Omental fat pad (tissue), 4 donors: ENCODE measurements at places on chromosomes 3 and 15. TPM values are rescaled to one million over a fixed set of nuclear protein-coding genes. Genes with fewer than 3 reads are reported as not detected.

SH2D7 gene
- total RNA-seq = not detected

ZNF620 gene
- 1.9 TPM for total RNA-seq

ROBO1 gene
- 34.2 TPM for total RNA-seq

CHDH gene
- 0.16 TPM for total RNA-seq

ADPRH gene
- total RNA-seq = 15.0 TPM

SUSD5 gene
- 2.3 TPM for total RNA-seq
